Placental pericyte (primary cell): ENCODE measurements at places on chromosomes 7 and 10. TPM values are rescaled to one million over a fixed set of nuclear protein-coding genes. Genes with fewer than 3 reads are reported as not detected.

The PDE1C gene
- 0.22 and 2.0 TPM in 2 replicates for total RNA-seq

The SNCG gene
- total RNA-seq, result 3.3 and 3.9 TPM in 2 replicates

The CROT gene
- total RNA-seq, result 3.5 and 14.2 TPM in 2 replicates

The TSC22D4 gene
- 35.5 and 37.9 TPM in 2 replicates for total RNA-seq

The CFAP70 gene
- total RNA-seq, result 0.44 and 0.57 TPM in 2 replicates

The NPC1L1 gene
- total RNA-seq, result under 0.01 TPM in 1 of 2 replicates, not detected in the other

The A1CF gene
- total RNA-seq, result not detected in 2 replicates

The OGDHL gene
- 0.14 and 0.22 TPM in 2 replicates for total RNA-seq

The FRG2B gene
- not detected in 2 replicates for total RNA-seq

The GDF2 gene
- 0.14 TPM in 1 of 2 replicates, not detected in the other for total RNA-seq

The PAPOLB gene
- total RNA-seq, result under 0.01 and 0.14 TPM in 2 replicates

The ZFYVE27 gene
- 24.9 and 31.6 TPM in 2 replicates for total RNA-seq

The CYP2E1 gene
- total RNA-seq, result 0.57 and 3.5 TPM in 2 replicates

The ALDH18A1 gene
- total RNA-seq, result 102 and 120 TPM in 2 replicates

The YWHAG gene
- total RNA-seq, result 137 and 166 TPM in 2 replicates

The MYOZ1 gene
- total RNA-seq, result 0.29 TPM in 1 of 2 replicates, not detected in the other

The SEMA4G gene
- 0.66 and 1.0 TPM in 2 replicates for total RNA-seq

The C10orf105 gene
- total RNA-seq, result under 0.01 TPM in 1 of 2 replicates, not detected in the other

The EMX2 gene
- 0.22 and 0.57 TPM in 2 replicates for total RNA-seq

The FRMD4A gene
- 30.2 and 80.9 TPM in 2 replicates for total RNA-seq

The C10orf62 gene
- not detected in 2 replicates for total RNA-seq

The KCNIP2 gene
- total RNA-seq, result 0.44 and 0.57 TPM in 2 replicates

The SYT15 gene
- 0.22 and 0.43 TPM in 2 replicates for total RNA-seq

The DGKI gene
- 2.6 and 10.0 TPM in 2 replicates for total RNA-seq
